NCI-H2081 treated with DMSO at 0.1 percent for 48 hours (cell line): ENCODE measurements at places on chromosomes 12 and 14.
A peak's percentile ranks its signal among the peaks of the same experiment; 100 is the strongest.

- DNase-seq = no peak
These were observed 23.3 kb downstream of the BMAL2 start for GRCh38 chr12:27355979-27356378.

DNA sequence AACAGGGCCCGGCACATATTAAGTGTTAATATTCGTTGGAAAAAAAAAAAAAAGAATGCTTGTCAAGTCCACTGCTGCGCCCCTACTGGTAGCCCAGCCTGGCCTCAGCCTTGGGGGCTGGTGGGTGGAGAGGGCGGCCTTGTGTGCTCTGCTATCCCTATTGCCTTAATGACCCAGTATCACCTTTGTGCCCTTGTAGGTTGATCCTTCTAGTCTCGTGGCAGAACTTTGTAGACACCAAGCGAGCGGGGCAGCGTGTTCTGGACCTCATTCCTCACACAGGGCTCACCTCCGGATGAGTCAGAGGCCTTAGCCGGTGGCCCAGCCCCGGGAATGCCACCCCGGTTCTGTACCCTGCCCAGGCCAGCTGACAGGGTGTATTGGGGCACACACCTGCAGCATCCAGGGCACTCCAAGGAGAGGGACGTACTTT is 1.8 kb upstream of the RCOR1 start:
- DNase-seq = no peak

DNA sequence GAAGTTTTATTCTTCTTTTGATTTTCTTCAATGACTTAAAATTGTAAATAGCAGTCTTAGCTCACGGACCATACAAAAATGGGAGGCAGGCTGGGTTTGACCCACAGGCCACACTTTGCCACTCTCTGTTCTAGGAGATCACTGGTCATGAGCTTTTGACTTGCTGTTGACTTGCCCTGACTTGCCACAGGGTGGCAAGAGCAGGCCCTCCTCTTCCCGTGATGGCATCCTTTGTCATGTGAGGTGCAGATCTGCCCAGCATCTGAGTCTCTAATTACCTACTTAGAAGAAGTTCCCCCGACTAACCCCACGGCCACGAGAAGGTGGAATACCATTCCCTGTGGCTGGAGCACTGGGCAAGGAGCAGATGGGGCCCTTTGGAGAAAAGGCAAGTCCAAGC is 81.0 kb upstream of the SCAF11 start:
- no peak for DNase-seq

GRCh38 chr12:17215759-17216570 is 610.0 kb upstream of the LMO3 start:
- no peak for DNase-seq

DNA sequence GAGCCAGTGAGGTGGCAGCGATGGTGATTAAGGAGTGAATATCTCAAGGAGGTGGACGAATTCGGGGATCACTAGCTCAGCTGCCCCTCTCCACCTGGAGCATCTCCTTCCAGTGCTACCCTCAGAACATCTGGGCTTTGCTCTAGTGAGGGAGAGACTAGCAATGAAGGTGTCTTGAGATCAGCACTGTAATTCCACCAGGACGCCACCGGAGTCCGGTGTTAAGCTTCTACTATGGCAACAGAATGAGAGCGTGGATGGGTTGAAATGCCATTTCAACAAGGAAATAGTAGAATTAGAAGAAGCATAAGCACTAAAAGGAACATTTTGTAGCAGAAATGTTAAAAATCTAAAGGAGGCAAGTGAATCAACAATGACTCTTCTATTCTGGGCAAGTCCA is 61.1 kb downstream of the NTF3 start:
- no peak for DNase-seq

- no peak for DNase-seq
These were observed 2.2 kb downstream of the CYP27B1 start for GRCh38 chr12:57764662-57765002.

GRCh38 chr12:7666595-7666994 is 887 bp upstream of the APOBEC1 start:
- DNase-seq = no peak

DNA sequence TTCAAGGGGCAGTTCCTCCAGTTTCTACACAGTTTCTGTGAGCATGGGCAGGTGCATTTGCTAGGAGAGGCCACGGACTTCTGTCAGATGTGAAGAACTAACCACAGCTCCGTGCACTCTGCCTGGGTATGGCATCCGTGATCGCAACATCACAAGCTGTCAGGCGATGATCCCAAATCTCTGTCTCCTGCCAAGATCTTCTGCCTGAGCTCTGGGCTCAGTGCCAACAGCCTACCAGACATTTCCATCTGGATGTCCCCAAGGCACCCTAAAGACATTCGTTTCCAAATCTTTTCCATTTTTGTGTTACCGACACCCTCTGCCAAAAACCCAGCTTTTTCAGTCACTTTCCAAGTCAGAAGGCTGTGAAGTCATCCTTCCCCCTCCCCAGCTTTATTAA is 292.1 kb downstream of the GLT1D1 start:
- DNase-seq = no peak

- DNase-seq = no peak
These were observed 2.2 kb downstream of the PITPNM2 start for GRCh38 chr12:123148655-123149054.

GRCh38 chr12:104049903-104050356 is at the start of gene GLT8D2:
GLT8D2 (minus strand) TSS chr12:104050187; CDS start chr12:104019648, 30,539 bp downstream.
- DNase-seq = no peak

DNA sequence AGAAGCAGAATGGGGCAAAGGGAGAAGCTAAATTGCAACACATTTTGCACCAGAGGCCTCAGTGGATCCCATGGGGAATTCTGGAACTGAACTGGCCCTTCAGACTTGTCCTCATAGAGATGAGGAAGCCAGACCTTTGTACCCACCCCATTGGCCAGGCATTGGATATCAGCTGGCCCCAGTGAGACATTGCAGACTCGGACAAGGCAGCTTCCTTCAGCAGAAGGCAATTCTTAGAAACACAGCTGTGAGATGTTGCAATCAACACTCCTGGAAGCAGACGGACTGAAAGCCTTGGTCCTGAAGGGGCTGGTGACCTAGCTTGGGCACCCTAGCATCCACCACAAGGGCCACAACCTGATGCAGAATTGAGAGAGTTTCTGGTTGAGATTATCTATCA is 218.1 kb downstream of the MSRB3 start:
- no peak for DNase-seq

DNA sequence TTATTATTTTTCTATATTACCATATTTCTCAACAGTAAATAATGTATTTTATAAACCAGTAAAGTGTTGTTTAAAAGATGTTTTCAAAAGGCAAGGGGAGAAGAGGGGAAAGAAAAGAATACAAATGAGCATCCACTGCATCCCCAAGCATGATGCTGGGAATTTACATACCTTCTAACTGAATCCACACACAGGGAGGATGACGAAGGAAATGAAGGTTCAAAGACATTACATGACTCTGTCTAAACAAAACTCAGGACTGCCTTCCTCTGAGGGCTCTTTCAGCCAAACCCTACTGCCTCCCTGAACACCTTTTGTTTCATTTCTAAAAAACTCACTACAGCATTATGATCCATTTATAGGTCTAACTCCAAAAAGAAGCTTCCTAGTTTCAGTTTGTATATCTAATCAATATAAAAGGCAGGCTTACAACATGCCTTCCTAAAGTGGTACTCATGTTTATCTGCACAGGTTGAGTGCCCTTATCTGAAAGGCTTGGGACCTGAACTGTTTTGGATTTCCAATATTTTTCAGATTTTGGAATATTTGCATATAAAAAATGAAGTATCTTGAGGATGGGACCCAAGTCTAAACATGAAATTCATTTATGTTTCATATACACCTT is 30.3 kb downstream of the DICER1 start:
- no peak for DNase-seq

- DNase-seq = no peak
These were observed 115.2 kb upstream of the RAP1B start for GRCh38 chr12:68495336-68496070.

- DNase-seq = no peak
These were observed 16.4 kb downstream of the KRT18 start for GRCh38 chr12:52965337-52965731.

GRCh38 chr12:42969355-42969754 is 379.8 kb upstream of the PRICKLE1 start:
- DNase-seq = no peak

GRCh38 chr14:89681086-89682018 is 264.3 kb upstream of the FOXN3 start:
- DNase-seq = no peak

DNA sequence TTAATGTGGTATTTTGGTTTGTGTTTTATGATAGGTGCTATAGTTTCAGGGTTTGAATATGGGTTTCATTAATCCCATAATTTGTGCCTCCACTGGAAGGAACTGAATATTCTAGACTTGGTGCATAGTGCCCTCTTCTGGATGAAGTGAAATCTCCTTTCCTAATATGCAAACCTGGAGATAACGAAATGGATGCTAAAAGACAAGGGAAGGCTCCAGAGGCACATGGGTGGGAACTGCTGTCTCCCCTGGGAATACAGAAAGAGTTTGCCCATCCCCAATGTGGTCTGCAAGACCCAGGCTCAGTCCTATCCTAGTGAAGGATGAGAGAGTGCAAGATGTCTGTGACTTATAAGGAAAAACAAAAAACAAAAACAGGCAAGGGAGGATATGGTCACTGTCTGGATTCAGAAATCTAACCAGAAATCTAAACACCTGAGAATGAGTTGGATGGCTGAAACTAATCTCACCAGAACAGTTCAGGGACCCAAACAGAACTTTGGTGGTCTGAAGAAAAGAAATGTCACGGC is 142.3 kb upstream of the TMPO start:
- DNase-seq = peak; percentile 72

DNA sequence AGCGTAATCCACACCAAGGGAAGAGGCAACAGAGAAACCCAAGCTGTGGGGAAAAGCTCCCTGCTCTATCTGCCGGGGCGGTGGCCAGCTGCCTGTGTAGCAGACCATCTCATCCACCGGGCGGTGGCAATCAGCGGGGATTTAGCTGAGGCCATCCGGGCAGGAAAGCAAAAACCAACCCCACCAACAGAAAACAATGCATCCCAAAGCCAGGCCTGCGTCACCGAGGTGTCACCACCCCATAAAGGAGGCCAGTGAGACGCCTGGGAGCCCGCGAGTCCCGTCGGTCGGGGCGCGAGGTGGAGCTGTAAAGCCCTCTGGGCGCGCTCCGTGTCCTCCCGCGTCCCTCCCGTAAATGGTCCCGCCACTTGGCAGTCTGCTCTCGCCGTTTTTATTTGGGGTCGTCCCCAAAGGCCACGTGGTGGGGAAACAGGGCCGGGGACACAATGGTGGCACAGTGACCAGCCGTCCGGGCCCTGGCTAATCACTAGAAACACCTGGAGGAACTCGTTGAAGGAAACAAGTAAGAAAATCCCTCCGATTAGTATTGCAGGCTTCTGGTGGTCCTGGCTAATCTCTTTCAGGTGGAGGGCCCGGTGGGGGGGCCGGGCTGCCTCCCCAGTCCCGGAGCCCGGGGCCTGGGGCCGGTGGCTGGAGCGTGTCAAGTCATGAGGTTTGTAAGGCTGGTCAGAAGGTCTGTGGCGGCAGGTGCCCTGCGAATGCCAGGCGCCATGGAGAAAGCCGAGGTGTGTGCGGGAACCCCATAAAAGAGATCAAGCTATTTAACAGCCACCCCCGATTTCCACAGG is 94.7 kb upstream of the GSC start:
- no peak for DNase-seq

DNA sequence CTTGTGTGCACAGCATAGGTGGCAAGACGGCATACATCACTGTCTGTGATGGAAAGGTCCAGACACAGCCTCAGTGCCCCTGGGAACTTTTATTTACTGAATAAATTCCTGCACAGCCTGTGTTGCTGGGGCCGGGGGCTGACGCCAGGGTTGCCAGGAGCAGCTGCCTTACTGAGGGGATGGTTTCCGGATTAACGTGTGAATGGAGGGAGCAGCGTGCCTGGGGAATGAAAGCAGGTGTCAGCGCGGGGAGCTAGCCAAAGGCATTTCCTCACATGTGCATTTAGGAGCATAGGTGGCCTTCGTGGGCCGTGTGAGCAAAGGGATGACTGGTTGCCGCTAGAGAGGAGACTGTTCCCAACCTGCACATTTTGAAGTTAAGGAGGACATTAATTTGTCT is 41.6 kb downstream of the SFSWAP start:
- no peak for DNase-seq

DNA sequence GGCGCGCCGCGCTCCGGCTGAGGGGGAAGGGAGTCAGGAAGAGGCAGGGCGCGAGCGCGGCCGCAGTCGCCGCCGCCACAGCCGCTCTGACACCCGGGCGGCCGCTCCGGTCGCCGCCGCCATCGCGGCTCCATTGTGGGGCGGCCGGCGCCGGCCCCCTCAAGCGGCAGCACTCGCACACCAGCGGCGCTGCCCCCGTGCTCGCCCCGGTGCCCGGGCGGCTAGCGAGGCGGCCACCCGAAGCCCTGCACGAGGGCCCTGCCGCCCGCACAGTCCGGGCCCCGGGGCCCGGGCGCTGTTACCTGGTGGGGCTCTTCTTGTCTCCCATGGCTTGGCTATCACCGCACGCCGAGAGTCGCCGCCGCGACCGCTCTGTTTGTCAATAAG is 202 bp downstream of the YAF2 start:
- DNase-seq = no peak

DNA sequence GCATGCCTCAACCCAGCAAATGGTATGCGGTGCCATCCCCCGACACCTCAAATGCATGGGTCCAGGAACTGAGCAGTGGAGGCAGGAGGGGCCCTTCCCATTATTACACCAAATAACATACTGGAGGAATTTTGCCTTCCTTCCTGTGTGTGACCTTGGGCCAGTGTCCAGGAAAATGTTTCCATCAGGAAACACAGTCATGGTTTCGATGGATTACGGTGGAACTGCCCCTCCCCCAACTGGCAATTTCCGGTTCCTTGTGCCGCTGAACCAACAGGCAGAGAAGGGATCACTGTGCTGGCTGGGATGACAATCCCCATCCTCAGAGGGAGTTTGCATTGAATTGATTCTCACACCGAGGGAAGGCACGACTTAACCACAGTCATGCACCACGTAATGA is 9.1 kb upstream of the CDC42BPB start:
- DNase-seq = no peak

- DNase-seq = no peak
These were observed 25.8 kb upstream of the CTDSP2 start for GRCh38 chr12:57872362-57872761.

GRCh38 chr12:46435625-46436024 is 63.1 kb upstream of the SLC38A2 start:
- DNase-seq = no peak

- no peak for DNase-seq
These were observed 142.7 kb downstream of the BCL11B start for GRCh38 chr14:99129211-99129696.

DNA sequence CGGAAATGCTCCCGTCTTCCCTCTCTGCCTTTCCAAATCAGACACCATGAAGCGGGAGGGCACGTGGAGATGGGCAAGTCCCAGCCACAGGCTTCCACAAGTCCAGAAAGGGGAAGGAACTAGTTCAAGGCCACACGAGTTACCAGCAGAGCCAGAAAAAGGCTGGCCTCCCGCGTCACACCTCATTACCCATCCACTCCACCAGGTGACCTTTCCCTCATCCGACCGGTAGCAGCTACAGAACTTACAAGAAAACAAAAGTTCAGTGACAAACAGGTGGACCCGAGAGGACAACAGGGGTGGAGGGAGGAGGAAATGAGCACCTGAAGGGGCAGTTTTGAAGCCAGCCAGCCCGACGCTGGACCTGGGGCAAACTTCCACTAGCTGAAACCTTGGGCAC is 46.9 kb downstream of the CHGA start:
- no peak for DNase-seq
